ENCODE measurements at places on chromosomes 16 and 17.
A peak's percentile ranks its signal among the peaks of the same experiment; 100 is the strongest.

- no peak for DNase-seq
These were observed 156.0 kb downstream of the CDH13 start for GRCh38 chr16:82782715-82783251.

DNA sequence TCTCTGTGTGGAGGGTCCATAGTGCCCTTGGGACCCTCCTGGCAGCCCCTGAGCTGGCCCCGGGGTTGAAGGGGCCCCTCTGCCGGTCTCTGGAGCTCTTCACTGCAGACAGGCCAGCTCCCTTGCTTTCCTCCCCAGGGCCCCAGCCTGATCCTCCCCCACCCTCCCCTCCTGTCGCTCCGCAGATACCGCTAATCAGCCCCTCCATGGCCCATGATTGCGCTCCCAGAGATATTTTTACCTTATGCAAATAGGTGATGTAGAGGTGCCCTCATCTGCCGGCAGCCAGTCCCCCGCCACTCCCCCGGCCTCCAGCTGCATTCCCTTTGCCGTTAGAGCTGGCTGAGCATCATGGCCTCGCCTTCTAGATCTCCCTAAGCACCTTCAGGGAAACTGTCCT is 9.2 kb downstream of the MMP15 start:
- DNase-seq: no peak

GRCh38 chr17:37755455-37755854 is 10.6 kb upstream of the HNF1B start:
- DNase-seq: no peak

- no peak for DNase-seq
These were observed 2.6 kb upstream of the ADGRG3 start for GRCh38 chr16:57665541-57665940.

DNA sequence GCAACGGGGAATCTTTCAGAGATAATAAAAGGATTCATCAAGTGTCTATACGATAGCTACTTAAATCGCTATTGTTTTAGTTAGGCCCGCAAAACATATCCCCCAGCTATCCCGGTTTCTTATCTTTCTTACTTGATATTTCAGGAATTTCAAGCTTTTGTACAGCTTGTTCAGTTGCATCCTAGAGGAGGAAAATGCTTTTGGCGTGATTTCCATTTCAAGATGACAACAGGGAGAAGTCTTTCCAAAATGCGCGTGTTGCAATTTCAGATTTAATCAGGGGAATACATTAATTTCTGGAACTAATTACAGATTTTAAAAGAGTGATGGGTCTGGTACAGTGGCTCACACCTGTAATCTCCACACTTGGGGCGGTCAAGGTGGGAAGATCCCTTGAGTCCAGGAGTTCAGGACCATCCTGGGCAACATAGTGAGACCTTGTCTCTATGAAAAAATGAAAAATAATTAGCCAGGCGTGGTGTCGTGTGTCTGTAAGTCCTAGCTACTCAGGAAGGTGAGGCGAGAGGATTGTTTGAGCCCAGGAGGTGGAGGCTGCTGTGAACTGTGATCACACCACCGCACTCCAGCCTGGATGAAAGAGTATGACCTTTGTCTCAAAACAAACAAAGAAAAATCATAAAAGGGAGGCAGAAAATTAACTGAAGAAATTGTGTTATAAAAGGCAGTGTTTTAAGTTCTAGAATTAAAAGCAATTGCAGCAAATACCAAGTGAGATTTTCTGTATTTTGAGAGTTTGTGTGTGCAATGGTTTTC is 546.1 kb downstream of the MAF start:
- no peak for DNase-seq

DNA sequence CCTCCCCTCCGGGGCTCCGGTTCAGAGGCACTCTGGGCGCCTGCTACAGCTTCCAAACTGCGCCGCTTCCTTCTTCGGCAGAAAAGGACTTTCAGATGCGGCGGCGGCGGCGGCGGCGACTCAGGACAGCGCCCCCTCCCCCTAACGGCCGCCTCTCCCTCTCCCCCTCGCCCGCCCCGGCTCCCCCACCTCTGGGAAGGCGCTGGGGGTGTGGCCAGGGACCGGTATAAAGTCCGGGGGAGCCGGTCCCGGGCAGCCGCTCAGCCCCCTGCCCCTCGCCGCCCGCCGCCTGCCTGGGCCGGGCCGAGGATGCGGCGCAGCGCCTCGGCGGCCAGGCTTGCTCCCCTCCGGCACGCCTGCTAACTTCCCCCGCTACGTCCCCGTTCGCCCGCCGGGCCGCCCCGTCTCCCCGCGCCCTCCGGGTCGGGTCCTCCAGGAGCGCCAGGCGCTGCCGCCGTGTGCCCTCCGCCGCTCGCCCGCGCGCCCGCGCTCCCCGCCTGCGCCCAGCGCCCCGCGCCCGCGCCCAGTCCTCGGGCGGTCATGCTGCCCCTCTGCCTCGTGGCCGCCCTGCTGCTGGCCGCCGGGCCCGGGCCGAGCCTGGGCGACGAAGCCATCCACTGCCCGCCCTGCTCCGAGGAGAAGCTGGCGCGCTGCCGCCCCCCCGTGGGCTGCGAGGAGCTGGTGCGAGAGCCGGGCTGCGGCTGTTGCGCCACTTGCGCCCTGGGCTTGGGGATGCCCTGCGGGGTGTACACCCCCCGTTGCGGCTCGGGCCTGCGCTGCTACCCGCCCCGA is at the start of gene IGFBP4:
TSS of gene IGFBP4 (plus strand) at position 255 of the 792 bp plus-strand sequence. CDS start at position 541, 286 bp downstream.
- DNase-seq: peak; percentile 26

DNA sequence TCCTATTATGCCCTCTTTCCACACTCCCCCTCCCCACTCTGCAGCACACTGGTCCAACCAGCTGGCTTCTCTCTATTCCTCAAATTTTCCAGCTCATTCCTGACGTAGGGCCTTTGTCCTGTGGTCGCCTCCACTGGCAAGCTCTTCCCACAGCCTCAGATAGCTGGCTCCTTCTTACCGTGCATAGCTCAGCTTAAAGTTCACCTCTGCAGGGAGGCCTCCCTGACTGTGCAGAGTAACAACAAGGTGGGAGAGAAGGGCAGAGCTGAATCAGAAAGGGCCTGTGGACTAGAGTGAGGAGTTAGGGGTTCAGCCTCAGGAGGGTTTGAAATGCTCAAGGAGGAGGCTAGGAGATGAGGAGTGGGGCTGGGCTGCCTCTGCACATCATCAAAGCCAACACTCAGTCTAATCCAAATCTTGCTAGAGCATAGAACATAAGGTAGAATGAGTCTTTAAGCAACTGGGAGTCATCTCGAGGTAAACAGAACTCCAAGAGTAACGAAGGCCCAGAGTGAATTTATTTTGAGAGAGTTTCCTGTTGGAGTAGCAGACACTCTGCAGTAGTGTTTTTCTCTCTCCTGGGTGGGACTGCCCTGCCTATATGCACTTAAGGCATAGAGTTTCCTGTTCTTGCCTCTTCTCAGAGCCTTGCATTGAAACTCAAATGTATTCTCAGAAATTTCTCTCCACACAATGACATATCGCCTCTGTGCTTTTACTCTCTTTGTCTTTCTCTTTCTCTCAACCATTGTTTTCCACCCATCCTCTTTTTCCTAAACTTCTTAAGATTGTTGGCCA is 19.4 kb downstream of the SPPL2C start:
- DNase-seq: no peak

DNA sequence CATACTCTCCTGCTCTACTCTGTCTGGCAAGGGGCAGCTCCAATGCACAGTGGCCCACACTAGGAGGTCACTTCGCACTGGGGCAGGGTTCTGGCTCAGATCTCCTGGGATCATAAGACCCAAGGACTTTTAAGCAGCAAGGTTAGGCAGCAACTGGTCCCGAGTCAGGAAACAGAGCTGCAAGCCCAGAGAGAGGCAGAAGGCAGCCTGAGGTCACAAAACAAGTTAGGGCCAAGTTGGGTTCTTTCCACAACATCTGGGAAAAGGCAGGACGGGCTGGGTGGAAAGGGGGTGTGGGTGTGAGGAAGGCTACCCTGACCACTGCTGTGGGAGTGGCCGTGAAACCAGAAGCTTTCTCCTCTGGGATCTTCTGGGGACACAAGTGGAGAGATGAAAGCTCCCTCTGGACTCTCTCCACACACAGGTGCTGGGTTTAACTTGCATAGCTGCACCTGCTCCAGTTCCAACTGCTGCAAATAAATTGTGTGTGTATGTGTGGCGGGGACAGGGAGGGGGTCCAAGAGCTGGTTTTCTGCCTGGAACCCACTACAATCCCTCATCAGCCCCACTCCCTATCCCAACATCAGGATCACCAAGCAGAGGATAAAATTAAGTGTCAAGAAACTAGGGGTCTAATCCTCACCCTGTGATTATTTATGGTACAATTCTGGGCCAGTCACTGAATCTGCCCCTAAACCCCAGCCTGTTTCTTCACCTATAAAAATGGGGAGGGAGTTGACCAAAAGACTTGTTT is 8.0 kb upstream of the TSPOAP1 start:
- DNase-seq: no peak

GRCh38 chr17:30450125-30451027 is 26.8 kb upstream of the GOSR1 start:
- DNase-seq: no peak

DNA sequence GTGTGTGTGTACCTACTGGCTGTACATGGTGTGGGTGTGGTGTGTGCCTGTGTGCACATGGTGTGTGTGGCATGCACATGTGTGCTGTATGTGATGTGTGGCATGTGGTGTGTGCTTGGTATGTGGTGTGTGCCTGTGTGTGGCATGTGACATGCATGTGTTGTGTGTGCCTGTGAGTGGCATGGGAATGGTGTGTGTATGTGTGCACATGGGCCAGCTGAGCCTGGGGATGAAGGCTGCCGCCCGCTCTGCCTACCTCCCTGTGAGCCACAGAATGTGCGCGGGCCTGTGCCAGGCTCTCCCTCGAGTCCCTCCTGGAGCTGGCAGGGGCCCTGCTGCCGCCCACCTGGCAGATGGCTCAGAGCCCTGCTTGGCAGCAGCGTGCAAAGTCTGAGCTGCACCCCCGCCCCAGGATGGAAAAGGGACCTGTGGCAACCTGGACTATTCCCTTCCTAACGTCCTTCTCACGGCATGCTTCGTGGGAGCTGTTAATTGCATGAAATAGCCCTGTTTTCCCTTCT is 9.3 kb downstream of the PRSS27 start:
- DNase-seq: no peak

DNA sequence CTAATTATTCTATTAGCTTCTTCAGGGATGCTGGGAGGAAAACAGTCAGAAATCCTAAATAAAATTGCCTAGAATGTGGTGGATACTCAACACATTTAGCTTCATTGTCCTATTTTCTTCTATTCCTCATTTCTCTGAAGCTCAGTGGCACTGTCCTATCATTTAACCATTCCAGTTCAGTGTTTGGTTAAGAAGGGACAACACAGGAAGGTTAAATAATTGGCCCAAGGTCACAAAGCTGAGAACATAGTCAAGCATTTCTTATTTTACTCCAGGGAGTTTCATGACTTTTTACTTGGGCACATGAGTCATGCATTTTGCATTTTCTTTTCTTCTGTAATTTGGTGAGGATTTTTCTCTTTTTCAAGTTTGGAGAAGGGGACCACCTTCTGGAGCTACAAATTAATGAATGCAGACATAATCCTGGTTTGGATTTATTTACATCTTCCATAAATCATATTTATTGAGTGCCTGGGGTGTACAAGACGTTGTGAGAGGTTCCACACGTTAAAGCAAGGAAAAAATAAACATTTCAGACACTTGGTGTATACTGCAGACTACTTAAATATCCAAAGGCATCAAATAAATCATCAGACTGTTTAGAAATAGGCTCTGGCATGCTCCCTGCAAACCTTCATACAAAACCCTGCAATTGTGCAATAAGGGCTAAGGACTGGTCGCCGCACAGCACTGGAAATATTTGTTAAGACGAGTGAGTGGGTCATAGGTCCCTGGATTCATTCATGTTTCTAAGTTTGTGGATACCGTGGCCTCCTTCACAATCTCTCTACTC is 263.9 kb downstream of the MAF start:
- no peak for DNase-seq

GRCh38 chr16:10502776-10503175 is 77.6 kb downstream of the EMP2 start:
- no peak for DNase-seq

- DNase-seq: peak; percentile 57
These were observed 858 bp downstream of the MMD start for GRCh38 chr17:55420776-55421178.

DNA sequence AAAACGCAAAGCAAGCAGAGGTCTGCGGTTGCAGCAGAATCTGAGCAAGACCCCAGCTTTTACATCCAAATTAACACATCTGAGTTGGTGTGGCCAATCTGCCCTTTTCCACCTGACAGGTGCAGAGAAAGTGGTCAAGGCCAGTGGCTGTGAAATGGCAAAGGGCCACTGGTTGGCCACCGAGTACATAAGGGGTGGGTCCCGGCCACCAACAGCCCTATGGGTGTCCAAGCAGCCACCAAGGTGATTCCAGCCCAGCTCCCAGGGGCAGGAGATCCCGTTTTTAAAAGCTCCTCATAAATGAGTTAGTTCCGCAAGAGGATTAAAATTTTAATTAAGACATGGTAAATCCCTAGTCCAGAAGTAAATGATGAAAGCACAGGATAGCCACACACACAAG is 29.1 kb downstream of the USP7 start:
- DNase-seq: no peak

- DNase-seq: no peak
These were observed 20.8 kb downstream of the GOSR2 start for GRCh38 chr17:46943501-46944393.

DNA sequence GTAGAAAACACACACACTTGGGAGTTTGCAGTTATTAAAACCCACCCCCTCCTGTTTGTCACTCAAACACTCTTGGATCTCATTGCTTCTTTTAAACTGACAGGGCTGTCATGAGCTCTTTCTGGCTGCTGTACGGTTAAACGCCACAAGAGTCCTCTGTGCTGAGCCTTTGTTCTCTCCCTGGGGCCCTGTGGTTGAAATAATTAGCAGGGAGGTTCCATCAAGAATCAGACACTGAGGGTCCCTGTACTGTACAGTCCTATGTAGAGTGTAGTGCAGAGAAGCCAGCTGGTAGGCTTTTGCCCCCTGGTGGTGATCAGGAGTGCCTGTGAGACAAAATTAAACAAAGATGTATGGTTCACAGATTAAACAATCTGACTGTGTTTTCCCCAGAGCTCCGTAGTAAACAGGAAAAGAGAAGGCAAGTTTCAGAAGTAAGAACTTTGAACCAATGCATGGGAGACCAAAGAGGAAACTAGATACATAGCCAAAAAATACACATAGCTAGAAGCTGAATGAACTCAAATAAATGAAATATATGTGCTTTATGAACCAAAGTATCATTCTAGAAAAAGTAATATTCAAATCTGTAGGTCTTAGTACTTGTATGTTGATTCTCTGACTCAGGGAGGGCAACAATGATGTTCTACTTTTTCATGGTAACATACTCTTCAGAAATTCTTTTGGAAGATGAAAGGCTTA is 1.4 kb upstream of the SSH2 start:
- peak; percentile 86 for DNase-seq

Data from caudate nucleus (tissue), 63 donors.